Vagina (tissue), 2 donors: ENCODE measurements at places on chromosomes 1 and 21.
A peak's percentile ranks its signal among the peaks of the same experiment; 100 is the strongest.

- H3K4me1 ChIP-seq, result no peaks in the 10 kb centered on the region
- H3K27me3 ChIP-seq, result peaks cover 3% of the 10 kb centered on the region
- H3K36me3 ChIP-seq, result no peaks in the 10 kb centered on the region
- no peak for DNase-seq
- H3K4me3 ChIP-seq, result no peak overlapping the region
Observed at GRCh38 chr1:22958556-22958955, 14.1 kb downstream of the LACTBL1 start.

DNA sequence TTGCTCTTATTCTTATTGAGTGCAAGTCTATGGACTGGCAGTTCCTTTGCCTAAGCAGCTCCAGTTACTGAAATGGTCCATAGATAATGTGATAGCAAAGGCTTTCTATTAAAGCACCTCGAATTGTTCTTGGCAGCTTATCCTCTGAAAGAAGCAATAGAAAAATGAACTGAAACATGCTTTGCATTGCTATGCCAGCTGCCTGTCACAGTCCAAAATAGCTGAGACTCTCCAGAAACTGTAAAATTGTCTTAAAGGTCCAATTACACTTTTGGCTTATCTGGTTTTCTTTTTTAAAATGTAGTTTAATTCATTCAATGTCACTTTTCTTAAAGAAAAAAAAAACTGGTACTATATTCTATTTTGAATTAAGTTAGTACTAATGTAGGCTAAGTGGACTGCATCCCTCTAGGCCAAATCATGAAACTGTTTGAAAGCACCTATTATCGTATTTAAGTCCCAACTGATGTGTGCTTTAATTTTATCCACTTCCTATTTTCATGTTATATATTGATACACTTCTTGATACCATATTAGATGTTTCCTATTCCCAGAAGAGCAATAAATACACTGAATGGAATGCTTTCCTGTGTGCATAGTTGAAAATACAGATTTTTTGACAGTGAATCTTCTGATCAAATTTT, 208.0 kb upstream of the DEPDC1 start:
- no peaks in the 10 kb centered on the region for H3K27me3 ChIP-seq
- H3K27ac ChIP-seq, result no peak overlapping the region

DNA sequence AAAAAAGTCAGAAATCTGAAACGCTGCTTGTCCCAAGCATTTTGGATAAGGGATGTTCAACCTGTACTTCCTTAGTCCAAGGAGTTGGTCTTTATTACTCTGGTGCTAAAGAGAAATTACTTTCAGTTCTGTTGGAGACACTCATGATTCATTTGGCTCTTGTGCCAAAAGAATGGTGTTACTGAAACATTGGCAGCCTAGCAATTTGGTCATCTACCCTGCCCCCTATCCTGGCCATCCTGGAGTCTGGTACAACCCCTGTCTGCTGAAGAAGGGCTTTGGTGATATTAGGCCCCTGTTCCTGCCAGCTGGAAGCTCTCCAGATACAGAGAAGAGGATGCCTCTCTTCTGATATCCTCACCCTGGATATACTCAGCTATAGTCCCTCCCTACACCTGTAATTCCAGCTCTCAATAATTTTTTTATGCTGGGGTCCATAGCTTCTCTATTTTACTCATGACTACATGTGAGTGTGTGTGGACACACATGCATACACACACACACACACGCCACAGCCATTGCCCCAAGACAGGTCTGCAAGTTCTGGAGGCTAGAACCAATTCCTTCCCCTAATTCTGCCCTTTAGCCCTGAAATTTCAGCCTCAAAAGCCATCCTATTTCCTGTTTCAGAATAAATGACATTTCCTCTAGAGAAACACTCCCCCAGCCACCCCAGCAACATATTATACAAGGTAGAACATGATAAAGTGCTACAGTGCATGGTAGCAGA, 40.0 kb downstream of the LHX8 start:
- DNase-seq, result no peak
- H3K36me3 ChIP-seq, result no peaks in the 10 kb centered on the region
- H3K4me3 ChIP-seq, result no peak overlapping the region
- no peaks in the 10 kb centered on the region for H3K4me1 ChIP-seq
- H3K27me3 ChIP-seq, result no peaks in the 10 kb centered on the region

DNA sequence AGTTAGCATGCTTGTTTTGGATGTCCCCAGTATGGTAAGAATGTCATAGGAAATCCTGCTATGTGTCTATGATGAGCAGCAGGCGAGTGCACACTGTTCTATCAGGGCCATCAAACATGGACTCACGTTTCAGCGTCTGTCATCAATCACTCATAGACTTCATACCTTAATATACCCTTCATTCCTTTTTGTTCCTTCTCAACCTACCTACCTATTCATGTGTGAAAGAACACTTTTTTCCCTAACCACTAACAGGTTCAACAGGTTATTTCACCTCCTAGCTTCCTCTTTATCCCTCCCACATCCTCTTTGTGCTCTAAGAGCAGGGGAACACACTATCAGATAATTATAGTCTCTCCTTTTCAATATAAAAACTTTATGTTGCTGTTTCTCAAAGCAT, 300.6 kb downstream of the TM2D1 start:
- H3K27me3 ChIP-seq, result no peaks in the 10 kb centered on the region
- no peaks in the 10 kb centered on the region for H3K4me1 ChIP-seq
- no peak for DNase-seq
- H3K36me3 ChIP-seq, result no peaks in the 10 kb centered on the region

GRCh38 chr1:1299686-1300351, 7.9 kb downstream of the ACAP3 start:
- H3K27ac ChIP-seq, result no peak overlapping the region
- H3K4me1 ChIP-seq, result peaks cover 32% of the 10 kb centered on the region
- no peak for DNase-seq
- no peak overlapping the region for H3K4me3 ChIP-seq
- H3K27me3 ChIP-seq, result no peaks in the 10 kb centered on the region
- H3K36me3 ChIP-seq, result peaks cover 9% of the 10 kb centered on the region

DNA sequence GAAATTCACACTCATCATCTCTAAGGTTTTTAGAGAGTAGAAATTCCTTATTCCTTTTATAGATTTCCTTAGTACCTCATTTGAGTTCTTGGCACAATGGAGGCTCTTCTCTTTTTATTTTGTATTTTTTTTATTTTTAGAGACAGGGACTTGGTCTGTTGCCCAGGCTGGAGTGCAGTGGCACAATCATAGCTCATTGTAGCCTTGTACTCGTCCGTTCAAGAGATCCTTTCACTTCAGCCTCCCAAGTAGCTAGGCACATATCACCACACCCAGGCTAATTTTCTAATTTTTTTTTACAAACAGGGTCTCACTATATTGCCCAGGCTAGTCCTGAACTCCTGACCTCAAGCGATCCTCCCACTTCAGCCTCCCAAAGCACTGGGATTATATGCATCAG, 29.6 kb downstream of the RGL1 start:
- H3K27me3 ChIP-seq, result no peaks in the 10 kb centered on the region
- DNase-seq, result no peak
- no peak overlapping the region for H3K4me3 ChIP-seq
- H3K4me1 ChIP-seq, result peaks cover 16% of the 10 kb centered on the region
- no peaks in the 10 kb centered on the region for H3K36me3 ChIP-seq
- no peak overlapping the region for H3K27ac ChIP-seq

DNA sequence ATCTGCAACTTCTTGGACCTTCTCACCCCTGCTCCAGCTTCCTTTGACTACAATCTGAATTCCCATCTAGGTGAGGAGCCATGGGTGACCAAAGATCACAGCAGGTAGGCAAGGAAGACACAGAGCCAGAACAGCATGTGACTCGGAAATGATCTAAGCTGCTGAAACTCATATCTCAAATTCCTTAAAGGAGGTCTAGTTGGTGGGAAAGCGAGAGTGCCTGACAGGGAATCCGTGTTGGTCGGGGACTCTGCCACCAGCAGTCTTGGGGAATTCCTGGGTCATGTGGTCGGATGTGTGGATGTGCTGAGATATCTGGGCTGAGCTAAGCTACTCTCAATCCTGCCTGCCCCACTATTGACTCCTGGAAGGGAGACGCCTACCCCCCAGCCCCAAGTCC, 3.2 kb upstream of the NUAK2 start:
- no peak overlapping the region for H3K4me3 ChIP-seq
- H3K36me3 ChIP-seq, result no peaks in the 10 kb centered on the region
- DNase-seq, result no peak
- peaks cover 9% of the 10 kb centered on the region for H3K4me1 ChIP-seq
- H3K27ac ChIP-seq, result no peak overlapping the region
- H3K27me3 ChIP-seq, result no peaks in the 10 kb centered on the region

DNA sequence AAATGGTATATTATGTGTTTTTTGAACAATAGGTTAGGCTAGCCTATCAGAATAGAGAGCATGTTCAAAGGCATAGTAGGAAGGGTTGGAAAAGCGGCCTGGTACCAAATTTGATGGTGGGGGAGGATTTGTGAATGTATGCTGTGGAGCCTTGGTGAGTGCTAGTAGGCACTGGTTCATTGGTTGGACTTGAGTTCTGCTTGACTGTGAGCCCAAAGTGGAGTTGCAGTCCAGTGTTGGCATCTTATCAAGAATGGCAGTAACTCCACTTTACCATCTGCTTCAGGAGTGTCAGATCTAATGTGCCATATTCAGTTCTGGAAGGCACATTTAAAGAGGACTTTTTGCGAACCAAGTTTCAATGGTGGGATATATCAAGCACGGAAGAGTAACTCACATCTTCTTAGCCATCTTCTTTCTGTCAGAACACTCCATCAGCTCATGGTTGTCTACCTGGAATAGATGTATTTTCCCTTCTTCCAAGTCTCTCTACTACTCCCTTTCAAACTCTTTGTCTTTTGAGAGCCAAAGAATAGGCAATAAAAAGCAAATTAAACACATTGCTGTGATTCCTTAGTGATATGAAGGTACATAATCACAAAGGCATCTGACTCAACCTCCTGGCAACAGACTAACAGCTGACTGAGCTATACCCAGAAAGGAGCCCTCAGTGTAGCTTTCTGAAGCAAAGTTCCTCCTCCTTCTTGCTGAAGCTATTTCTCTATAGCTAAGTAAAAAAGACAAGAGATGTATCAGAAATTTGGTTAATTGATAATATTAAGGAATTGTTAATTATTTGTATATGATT, 21.7 kb downstream of the LRRC8B start:
- DNase-seq, result no peak
- no peak overlapping the region for H3K4me3 ChIP-seq
- peaks cover 36% of the 10 kb centered on the region for H3K4me1 ChIP-seq

- no peak for DNase-seq
- H3K27ac ChIP-seq, result no peak overlapping the region
- H3K4me3 ChIP-seq, result no peak overlapping the region
- no peaks in the 10 kb centered on the region for H3K4me1 ChIP-seq
Observed at GRCh38 chr1:201424146-201424545, 2.6 kb upstream of the TNNI1 start.

- no peaks in the 10 kb centered on the region for H3K36me3 ChIP-seq
- peaks cover 32% of the 10 kb centered on the region for H3K4me1 ChIP-seq
- peak within 1 kb of the TSS; percentile 93 for H3K27ac ChIP-seq
- H3K4me3 ChIP-seq, result peak within 1 kb of the TSS; percentile 78
- DNase-seq, result no peak
Observed at GRCh38 chr1:109213824-109214693, at the start of gene SARS1. Gene SARS1 (plus strand): TSS chr1:109213918. CDS start chr1:109213993, 75 bp downstream.

GRCh38 chr1:93078638-93078985, 471 bp upstream of the MTF2 start:
- H3K4me1 ChIP-seq, result peaks cover 30% of the 10 kb centered on the region
- no peaks in the 10 kb centered on the region for H3K36me3 ChIP-seq
- H3K27ac ChIP-seq, result peak overlapping the region; percentile 91
- peak overlapping the region; percentile 67 for H3K4me3 ChIP-seq
- no peaks in the 10 kb centered on the region for H3K27me3 ChIP-seq
- DNase-seq, result no peak

DNA sequence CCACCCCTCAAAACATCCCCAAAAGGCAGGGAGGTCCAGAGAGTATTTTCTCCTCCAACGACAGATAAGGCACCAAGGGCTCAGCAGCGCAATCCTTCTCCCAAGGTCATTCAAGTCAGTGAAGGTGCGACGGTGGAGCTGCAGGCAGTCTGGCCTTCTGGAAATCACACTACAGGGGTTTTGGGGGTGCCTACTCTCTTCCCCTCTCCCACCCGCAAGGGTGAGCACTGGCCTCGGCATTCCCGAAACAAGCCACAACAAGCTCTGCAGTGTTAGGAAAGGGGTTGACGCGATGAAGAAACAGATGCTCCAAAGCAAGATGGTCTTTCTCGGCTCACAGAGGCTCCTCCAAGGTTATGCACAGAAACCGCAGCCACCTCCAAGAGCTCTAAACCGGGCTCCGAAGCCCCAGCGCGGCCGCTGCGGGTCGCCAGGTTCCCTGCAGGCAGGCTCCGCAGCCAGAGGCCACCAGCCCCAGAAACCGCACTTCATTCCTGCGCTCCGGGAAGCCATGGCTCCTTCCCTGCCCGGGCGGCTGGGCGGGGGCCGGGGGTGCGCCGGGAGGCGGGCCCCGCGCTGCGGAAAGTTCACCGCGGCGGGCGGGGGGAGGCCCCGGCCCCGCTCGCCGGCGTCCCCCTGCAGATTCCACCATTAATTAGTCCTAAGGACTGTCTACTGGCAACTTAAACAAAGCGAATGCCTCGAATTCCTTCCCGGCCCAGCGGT, 1.1 kb downstream of the LUZP1 start:
- H3K27ac ChIP-seq, result peak overlapping the region; percentile 94
- no peaks in the 10 kb centered on the region for H3K36me3 ChIP-seq
- no peaks in the 10 kb centered on the region for H3K27me3 ChIP-seq
- peaks cover 59% of the 10 kb centered on the region for H3K4me1 ChIP-seq

DNA sequence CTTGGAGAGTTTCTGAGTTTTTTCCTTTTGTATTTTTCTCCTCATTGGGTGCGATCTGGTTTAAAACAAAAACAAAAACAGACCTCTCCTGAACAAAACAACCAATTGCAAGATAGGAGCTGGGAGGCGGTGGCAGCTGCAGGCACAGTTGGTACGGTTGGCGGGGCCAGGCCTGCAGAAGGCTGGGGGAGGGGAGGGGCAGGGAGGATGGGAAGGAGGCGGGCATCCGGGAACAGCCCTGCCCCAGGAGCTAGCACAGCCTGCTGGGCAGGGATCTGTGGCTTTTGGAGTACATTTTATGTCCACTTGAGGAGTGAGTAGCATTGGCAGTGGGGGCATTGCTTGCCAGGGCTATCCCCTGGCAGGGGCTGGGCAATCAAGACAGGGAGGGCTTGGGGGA, 5.2 kb downstream of the CAPN9 start:
- no peak overlapping the region for H3K4me3 ChIP-seq
- no peak overlapping the region for H3K27ac ChIP-seq
- DNase-seq, result no peak
- H3K27me3 ChIP-seq, result no peaks in the 10 kb centered on the region

DNA sequence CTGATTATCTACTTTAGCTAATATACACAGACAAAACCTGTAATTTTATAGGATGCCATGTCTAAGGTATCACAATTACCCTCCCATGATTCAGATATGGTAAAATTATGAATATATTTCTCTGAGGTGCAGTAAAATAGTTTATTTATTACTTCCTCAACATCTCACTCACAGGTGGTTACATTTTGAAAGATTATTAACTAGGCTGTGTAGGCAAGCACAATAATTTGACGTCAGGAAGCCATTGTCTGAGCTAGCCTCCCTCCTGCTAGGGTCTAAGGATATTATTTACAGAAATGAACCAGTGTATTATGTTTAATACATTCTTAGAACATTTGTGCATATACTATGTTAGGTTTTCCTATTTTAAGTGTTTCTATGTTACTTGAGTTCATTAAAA, 69.9 kb upstream of the ADGRL2 start:
- H3K4me1 ChIP-seq, result no peaks in the 10 kb centered on the region
- DNase-seq, result no peak
- H3K4me3 ChIP-seq, result no peak overlapping the region
- H3K27me3 ChIP-seq, result no peaks in the 10 kb centered on the region
- H3K36me3 ChIP-seq, result no peaks in the 10 kb centered on the region
